Stimulated activated CD4-positive, alpha-beta T cell treated with anti-CD3 and anti-CD28 coated beads, TNF-alpha, amount 100 ng/mL, for 48 hours (primary cell): ENCODE measurements at places on chromosomes 12 and 14.

- no peak for DNase-seq
These were observed 212.5 kb downstream of the CRADD start for GRCh38 chr12:93889516-93890212.

GRCh38 chr12:49377386-49377785 is 10.1 kb downstream of the SPATS2 start:
- DNase-seq, result no peak

- no peak for DNase-seq
These were observed 27.3 kb downstream of the TTC5 start for GRCh38 chr14:20278414-20278813.

DNA sequence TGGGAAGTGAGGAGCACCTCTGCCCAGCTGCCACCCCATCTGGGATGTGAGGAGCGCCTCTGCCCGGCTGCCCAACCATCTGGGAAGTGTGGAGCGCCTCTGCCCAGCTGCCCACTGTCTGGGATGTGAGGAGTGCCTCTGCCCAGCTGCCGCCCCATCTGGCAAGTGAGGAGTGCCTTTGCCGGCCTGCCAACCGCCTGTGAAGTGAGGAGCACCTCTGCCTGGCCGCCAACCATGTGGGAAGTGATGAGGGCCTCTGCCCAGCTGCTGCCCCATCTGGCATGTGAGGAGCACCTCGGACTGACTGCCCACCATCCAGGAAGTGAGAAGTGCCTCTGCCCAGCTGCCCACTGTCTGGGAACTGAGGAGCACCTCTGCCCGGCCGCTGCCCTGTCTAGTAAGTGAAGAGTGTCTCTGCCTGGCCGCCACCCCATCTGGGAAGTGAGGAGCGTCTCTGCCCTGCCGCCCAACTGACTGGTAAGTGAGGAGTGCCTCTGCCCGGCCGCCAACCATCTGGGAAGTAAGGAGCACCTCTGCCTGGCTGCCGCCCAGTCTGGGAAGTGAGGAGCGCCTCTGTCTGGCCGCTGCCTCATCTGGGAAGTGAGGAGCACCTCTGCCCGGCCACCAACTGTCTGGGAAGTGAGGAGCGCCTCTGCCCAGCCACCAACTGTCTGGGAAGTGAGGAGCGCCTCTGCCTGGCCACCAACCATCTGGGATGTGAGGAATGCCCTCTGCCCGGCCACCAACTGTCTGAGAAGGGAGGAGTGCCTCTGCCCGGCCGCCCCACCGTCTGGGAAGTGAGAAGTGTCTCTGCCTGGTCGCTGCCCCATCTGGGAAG is 22.6 kb downstream of the FAR2 start:
- DNase-seq, result no peak

GRCh38 chr12:121184425-121184824 is 25.5 kb upstream of the P2RX4 start:
- no peak for DNase-seq

DNA sequence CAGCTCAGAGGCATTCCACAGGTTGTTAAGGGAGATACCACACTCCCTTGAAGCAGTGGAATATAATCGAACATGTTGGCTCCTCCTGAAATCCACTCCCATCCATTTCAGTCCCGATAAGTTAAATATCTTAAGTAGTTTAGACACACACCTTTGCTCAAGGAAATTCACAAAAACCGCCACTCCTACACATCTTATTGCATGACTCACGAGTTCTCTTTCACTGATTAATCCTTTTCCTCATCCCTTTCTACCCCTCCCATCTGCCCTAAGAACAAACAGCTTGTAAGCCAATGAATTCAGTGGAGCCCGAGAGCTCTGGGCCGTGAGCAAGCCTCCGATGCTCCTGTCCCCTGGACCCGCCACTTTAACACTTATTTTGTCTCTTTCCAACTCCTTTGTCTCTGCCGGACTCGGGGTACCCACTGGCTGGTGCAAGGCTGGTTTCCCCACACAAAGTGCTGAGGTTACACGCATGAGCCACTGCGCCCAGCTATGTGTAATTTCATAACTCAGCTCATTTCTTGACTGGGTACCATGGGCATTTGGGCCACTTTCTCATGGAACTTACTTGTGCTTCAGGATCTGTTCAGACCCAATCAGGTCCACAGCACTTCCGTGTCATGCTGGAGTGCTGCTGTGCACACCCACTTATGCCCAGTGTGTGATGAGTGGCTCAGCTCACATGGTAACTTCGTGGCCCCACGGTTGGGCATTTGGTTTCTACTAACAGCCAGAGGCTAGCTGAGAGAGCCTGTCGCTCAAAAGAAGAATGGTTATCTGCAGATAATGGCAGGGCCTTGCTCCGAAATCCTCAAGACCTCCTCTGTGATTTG is 171.8 kb upstream of the ALG10B start:
- no peak for DNase-seq

- DNase-seq, result no peak
These were observed 229.7 kb downstream of the SLC25A21 start for GRCh38 chr14:36942522-36943245.

DNA sequence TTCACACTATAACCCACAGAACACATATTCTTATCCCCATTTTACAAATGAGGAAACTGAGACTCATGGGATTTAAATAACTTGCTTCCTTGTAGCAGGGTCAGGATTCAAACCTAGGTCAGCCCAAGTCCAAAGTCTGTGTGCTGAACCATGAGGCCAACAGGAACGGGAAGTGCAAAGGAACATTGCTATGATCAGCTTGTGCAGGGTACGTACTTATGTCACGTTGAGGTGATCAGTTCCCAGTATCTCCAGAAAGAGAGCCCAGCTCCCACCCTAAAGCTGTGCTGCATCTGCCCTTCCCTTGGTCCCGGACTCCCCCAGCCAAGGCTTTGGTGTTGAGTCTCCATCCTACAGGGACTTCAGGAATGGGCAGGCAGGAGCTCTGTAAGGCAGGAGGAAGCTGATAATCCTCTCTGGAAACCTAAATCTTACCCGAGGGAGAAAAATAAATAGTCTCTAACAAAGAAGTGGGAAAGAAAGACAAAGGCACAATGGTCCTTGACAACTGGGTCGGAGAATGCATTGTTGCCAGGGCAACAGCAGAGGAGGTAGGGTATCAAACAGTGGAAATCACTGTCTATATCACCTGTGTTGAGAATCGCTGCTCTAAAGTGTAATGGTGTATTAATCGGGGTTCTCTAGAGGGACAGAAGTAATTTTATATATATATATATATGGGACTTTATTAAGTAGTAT is 82.5 kb upstream of the FICD start:
- DNase-seq, result no peak

GRCh38 chr14:52318062-52318461 is 4.0 kb downstream of the PTGER2 start:
- no peak for DNase-seq

- DNase-seq, result no peak
These were observed 1100.6 kb downstream of the GALC start for GRCh38 chr14:86892152-86892956.

DNA sequence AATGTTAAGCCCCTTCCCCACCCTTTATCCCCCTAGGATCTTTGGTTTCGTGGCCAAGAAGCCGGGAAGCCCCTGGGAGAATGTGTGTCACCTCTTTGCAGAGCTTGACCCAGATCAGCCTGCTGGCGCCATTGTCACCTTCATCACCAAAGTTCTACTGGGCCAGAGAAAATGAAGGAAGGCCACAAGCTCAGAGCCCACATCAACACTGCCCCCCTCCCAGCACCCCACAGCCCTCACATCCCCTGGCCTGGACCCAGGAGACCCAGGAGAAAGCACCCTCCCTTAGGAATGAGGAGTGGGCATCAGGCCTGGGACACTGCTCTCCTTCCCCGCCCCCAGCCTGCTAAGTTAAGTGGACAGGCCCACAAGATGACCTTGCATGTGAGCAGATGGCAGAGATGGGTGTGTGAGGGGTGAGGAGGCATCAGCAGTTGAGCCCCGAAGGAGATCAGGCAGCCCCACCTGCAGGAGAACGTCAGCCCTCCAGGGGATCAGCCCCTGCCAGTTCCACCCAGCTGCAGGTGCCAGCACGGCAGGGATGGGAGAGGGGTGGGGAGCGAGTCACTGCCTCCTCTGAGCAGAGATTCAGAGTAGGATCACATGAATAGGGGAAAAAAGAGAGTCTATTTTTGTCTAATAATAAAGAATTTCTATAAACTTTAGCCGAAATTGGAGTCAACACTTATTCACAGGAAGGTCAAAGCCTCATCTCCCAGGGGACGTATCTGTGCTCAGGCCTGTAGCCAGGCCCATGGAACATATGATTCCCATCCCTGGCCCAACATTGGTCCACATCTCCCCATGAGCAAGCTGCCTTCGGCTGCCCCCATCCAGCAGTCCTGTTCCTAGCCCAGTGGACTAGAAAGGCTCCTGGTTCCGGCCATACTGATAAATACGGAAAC is 14.1 kb downstream of the TNS2 start:
- no peak for DNase-seq
